ENCODE measurements at places on chromosomes 6 and 20.

- no peak for DNase-seq
Measured at GRCh38 chr6:88492241-88492640, 326.1 kb upstream of the CNR1 start.

DNA sequence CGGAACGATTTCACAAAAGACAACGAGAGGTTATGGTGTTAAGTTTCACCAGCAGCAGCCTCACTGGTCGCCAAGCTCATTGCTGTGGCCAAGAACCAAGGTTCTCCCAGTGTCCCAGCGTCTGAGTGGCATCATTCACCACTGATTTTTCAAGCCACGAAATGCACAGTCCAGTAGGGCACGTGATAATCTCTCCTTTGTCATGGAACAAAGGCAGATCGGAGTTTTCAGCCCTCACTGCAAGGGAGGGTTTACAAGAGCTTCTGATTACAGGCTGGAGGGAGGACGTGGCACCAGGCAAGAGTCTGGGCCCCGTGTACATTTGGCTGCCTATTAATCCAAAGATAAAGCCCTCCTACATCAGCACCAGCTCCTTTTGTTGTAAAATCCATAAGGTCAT is 2.0 kb downstream of the CD24 start:
- no peak for DNase-seq

GRCh38 chr6:40398810-40399477 is 188.2 kb downstream of the LRFN2 start:
- DNase-seq, result no peak

GRCh38 chr6:154611241-154611640 is 100.8 kb upstream of the CNKSR3 start:
- no peak for DNase-seq

GRCh38 chr6:11226005-11226404 is 6.5 kb downstream of the NEDD9 start:
- DNase-seq, result no peak

- DNase-seq, result no peak
Measured at GRCh38 chr20:58131151-58131550, 97.3 kb downstream of the ANKRD60 start.

- no peak for DNase-seq
Measured at GRCh38 chr20:35562541-35563110, 20.7 kb downstream of the ERGIC3 start.

GRCh38 chr6:81774542-81774941 is 22.1 kb upstream of the TENT5A start:
- no peak for DNase-seq

GRCh38 chr6:166687070-166687878 is 60.2 kb upstream of the RPS6KA2 start:
- no peak for DNase-seq

GRCh38 chr6:7673063-7673536 is 52.8 kb upstream of the BMP6 start:
- DNase-seq, result no peak

GRCh38 chr6:48520951-48521350 is 410.0 kb upstream of the PTCHD4 start:
- no peak for DNase-seq

DNA sequence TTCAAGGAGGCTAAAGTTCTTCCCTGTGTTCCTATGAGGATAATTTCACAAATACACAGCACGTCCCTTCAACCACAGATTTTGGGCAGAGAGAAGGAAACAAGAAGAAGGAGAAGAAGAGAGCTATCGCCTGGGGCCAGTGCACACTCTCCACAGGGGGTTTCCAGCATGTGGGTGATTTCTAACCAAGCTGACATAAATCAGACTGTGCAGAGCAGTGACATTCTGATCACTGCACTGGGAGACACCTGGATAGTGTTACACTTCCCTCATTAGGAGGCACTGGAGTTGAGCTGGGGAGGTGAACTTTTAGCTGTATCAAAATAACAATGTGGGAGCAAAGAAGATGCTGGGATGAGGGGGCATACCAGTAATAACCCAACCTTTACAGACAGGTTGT is 71.8 kb upstream of the CENPW start:
- peak; percentile 63 for DNase-seq

DNA sequence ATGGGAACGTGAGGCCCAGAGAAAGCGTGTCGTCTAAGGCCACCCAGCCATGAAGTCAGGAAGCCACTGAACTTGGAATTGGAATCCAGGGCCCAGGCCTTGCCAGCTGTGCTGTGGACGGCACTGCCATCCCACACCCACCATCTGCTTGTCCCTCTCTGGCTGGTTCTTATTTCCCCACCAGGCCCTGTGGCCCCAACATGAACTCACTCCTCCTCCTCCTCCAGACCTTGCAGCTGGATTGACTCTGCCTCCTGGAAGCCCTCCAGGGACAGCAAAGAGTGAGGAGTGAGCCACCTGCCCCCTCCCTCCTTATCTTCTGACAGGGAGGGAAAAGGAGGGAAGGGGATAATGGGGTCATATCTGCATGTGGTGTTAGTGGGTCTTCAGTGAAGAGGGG is 16.0 kb upstream of the IP6K3 start:
- no peak for DNase-seq

GRCh38 chr6:116070616-116071389 is 10.1 kb upstream of the FRK start:
- DNase-seq, result no peak

DNA sequence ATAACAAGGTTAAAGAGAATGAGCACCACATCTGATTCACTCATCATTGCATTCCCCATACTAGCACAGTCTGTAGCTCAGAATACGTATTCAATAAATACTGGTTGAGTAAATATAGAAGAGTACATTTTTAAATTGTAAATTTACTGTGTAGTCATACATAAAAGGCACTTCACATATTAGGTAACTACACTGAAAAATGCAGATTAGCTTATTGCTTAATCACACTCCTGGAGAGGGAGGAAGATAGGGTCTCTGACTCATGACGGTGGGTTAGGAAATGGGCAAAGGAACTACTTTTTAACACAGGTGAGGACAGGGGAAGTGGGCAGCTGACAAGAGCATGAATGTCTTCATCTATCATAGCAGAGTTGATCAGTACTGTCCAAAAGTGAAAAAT is 133.2 kb downstream of the TBC1D32 start:
- no peak for DNase-seq

GRCh38 chr6:109059153-109059552 is 35.5 kb downstream of the SESN1 start:
- DNase-seq, result no peak

DNA sequence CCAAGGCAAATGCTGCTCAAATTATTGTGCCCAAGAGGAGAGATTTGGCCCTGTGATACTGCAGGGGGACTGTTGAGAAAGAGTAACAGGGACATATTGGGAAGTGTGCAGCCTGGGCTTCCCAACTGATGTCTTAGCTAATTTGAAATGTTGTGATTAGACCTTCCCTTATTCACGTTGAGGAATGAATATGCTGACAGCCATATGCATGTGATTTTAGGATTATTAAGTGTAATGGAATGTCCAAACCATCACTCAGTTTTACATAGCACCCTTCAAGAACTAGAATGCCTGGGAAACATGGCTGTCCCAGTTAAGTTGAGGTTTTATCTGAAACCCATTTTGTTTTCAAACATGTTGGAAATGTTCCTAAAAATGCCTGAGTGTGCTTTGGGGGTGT is 81.4 kb downstream of the CARMIL1 start:
- DNase-seq, result no peak

- no peak for DNase-seq
Measured at GRCh38 chr6:7550433-7550801, 8.9 kb downstream of the DSP start.

DNA sequence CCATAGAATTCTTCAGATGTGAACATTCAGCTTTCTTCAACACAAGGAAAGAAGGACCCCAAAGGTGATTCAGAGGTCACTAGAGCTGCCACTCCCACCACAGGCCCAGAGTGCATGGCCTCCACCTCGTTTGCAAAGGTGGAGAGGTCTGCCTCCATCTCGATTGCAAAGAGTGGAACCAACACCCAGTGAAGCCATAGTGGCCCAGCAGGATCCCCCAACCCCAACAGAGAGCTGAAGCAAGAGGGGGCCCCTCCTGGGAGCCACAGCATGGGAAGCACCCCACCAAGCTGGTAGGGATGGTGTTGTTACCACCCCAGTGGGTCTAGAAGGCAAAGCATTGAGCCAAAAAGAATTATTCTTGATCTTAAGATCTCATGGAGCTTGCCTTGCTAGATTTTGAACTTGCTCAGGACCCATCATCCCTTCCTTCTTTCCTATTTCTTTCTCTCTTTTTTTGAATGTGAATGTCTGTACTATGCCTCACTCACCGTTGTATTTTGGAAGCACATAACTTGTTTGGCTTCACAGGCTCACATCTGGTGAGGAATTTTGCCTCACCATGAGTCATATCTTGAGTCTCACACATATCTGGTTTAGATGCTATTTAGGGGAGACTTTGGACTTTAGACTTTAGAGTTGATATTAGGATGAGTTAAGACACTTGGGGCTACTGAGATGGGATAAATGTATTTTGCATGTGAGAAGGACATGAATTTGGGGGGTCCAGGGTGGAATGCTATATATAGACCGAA is 119.2 kb downstream of the ANKRD60 start:
- DNase-seq, result no peak

DNA sequence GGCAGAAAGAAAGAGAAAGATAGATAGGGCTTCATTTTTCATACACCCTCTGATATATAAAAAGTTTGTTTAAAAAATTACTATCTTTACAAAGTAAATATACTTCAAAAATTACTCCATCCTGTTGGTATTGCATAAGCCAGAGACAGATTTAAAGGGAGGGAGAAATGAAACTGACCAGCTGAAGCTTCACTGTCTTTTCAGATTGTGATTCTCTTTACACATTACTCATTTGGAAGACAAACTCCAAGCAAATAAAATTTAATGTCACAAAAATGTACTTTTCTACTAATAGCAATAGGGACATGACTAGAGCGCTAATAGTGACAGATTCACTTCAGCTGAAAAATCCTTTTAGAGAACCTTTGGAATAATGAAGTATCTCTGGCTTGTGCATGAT is 38.6 kb upstream of the MARCKS start:
- no peak for DNase-seq

- DNase-seq, result no peak
Measured at GRCh38 chr6:154738551-154738961, 5.3 kb downstream of the SCAF8 start.

DNA sequence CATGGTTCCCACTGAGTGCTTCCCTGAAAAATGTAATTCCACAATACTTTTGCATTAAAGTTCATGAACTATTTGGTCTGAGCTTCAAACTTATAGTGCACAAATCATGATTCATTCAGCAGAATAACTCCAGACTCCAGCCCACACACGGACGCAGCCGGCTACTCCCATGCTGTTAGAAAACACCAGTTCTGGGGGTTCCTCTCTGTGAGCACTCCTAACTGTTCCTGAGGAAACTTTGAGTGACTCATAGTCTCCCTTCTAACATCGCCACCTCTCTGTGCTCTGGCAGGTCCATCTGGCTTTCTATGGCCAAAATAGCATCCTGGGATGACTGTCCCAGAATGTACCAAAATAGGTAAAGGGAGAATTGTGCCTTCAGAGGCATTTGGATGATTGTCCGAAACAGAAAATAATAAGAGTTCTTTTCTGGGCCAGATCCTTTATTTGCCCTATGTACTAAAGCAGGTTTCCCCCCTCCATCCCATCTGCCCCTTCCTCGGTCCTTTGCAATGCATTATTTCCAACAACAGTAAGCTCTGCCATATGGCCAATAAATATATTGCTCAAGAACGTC is 32.3 kb upstream of the LY86 start:
- DNase-seq, result no peak

GRCh38 chr20:46154305-46154704 is 36.2 kb downstream of the CD40 start:
- DNase-seq, result no peak

DNA sequence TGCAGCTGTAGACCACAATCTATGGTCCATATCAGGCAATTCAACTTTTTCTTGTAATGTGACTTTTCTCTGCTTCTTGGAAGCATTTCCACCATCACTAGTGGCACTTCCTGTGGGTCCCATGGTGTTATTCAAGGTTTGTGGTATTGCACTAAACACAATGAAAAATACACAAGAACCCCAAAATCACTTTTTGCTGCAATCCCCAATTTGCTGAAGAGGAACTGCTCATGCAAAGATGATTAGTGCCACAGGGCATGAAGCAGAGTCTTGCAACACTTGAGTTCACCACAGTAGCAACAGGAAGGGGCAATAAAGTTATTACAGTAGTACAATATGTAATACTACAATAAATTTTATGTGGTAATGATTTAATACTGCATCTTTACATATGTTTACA is 16.8 kb upstream of the TAAR1 start:
- no peak for DNase-seq

- DNase-seq, result no peak
Measured at GRCh38 chr6:164379795-164380194, 929.6 kb downstream of the C6orf118 start.

- DNase-seq, result no peak
Measured at GRCh38 chr6:38180586-38180985, 361.1 kb downstream of the ZFAND3 start.

GRCh38 chr6:32982084-32982701 is 13.8 kb downstream of the BRD2 start:
- DNase-seq, result no peak

DNA sequence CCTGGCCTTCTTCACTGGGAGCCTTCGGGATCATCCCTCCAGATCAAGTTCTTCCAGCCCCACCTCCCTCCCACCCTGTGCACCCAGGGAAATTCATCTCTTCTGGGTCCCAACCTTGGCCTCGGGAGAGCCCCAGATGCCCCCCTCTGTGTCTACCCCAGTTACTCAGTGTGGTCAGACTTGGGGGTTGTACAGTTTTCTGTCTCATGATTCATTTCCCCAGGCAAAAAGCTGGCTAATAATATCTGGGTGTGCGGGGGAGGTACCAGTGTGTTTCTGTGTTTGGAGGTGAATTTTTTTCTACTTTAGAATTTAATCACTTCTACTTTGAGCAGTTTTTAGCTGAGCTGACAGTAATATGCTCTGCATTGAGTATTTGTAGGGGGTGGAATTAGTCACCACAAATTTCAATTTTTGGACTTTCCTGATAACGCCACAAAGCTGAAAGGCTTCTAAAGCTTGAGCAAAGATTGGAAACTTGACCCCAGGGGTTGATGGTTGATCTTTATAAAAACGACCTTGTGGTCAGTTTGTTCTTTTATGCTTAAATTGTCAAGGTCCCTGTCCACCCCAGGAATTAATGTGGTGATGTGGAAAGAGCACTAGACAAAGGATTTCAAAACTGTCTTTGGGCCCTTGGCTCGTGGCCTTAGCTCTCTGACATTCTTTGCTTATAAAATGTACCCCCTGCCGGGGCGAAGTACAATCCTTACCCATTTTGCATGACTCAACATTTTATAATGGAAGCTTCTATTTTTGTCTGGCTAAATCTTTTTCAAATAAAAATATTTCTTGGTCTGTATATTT is 284.7 kb upstream of the TAB2 start:
- DNase-seq, result peak; percentile 83

- DNase-seq, result no peak
Measured at GRCh38 chr6:96522465-96523009, 931 bp downstream of the UFL1 start.

Data from GM13976 (cell line).